Endothelial cell of umbilical vein (primary cell): ENCODE measurements at places on chromosomes 5 and 9. TPM values are rescaled to one million over a fixed set of nuclear protein-coding genes. Genes with fewer than 3 reads are reported as not detected.

CCDC183 gene
- total RNA-seq, result 0.37 TPM in 1 of 2 replicates, not detected in the other

PCDHA6 gene
- 0.18 TPM in 1 of 2 replicates, not detected in the other for total RNA-seq

GRCh38 chr5:171029401-171029800 is 167.6 kb downstream of the RANBP17 start:
- no peak for DNase-seq
- no peak overlapping the region for H3K4me3 ChIP-seq
- H3K4me1 ChIP-seq, result no peaks in the 10 kb centered on the region
- H3K27me3 ChIP-seq, result no peaks in the 10 kb centered on the region
- H3K36me3 ChIP-seq, result no peaks in the 10 kb centered on the region
- H3K27ac ChIP-seq, result no peak overlapping the region

- H3K36me3 ChIP-seq, result no peaks in the 10 kb centered on the region
- no peak for DNase-seq
- H3K27me3 ChIP-seq, result no peaks in the 10 kb centered on the region
- H3K27ac ChIP-seq, result no peak overlapping the region
- no peak overlapping the region for H3K4me3 ChIP-seq
Measured at GRCh38 chr5:158832096-158832685, 267.5 kb downstream of the EBF1 start.

- DNase-seq, result peak; percentile 28
- no peaks in the 10 kb centered on the region for H3K27me3 ChIP-seq
- H3K36me3 ChIP-seq, result no peaks in the 10 kb centered on the region
- no peaks in the 10 kb centered on the region for H3K4me1 ChIP-seq
- H3K4me3 ChIP-seq, result no peak overlapping the region
- H3K27ac ChIP-seq, result no peak overlapping the region
Measured at GRCh38 chr5:75265731-75266130, 29.1 kb upstream of the ANKRD31 start.

GRCh38 chr9:19358701-19359100 is 21.3 kb downstream of the RPS6 start:
- no peak overlapping the region for H3K27ac ChIP-seq
- H3K4me3 ChIP-seq, result no peak overlapping the region
- H3K4me1 ChIP-seq, result no peaks in the 10 kb centered on the region
- no peak for DNase-seq
- H3K36me3 ChIP-seq, result peaks cover 7% of the 10 kb centered on the region
- no peaks in the 10 kb centered on the region for H3K27me3 ChIP-seq
